Stimulated activated naive CD4-positive, alpha-beta T cell (primary cell): ENCODE measurements at places on chromosomes 1 and 21.

GRCh38 chr1:11661103-11661502 lies 2.9 kb upstream of the FBXO6 start:
- DNase-seq, result no peak

GRCh38 chr1:164058198-164058597 lies 500.8 kb upstream of the PBX1 start:
- no peak for DNase-seq

GRCh38 chr1:47693115-47693514 lies 255.3 kb downstream of the FOXD2 start:
- no peak for DNase-seq

DNA sequence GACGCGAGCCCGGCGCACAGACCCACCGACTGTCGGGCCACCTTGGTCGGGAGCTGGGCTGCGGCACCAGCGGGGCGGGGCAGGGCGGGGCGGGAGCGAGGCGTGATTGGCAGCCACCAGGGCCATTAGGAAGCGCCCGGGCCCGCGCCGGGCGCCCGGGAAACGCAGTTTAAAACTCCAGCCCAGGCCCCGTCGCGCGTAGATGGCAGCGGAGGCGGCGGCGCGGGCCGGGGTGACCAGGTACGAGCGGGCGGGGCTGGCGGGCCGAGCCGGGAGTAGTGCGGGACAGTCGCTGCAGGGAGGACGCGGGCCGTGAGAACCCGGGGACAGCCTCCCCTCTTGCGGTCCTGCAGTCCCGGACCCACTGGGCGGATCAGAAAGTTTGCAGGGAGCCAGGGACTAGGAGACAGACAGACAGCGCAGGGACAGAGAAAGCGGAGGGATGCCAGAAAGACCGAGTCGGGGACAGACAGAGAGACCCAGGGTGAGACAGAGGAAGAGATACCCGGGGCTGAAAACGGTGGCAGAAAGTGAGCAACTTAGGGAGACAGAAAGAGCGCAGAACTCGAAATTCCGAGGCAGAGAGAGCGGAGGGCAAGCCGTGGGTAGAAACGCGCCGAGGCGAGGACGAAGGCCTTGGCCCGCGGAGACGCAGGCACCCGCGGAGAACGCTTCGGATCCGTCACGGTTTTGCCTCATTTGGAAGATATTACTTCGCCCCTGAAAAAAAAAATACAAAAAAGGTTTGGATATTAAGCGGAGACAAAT lies at the start of gene DMBX1:
TSS of gene DMBX1 (plus strand) at position 199 of the 768 bp plus-strand sequence. CDS start 17,175 bp downstream, outside the sequence.
- DNase-seq, result no peak

- DNase-seq, result no peak
Measured at GRCh38 chr1:153827168-153827964, 52.2 kb downstream of the SLC27A3 start.

DNA sequence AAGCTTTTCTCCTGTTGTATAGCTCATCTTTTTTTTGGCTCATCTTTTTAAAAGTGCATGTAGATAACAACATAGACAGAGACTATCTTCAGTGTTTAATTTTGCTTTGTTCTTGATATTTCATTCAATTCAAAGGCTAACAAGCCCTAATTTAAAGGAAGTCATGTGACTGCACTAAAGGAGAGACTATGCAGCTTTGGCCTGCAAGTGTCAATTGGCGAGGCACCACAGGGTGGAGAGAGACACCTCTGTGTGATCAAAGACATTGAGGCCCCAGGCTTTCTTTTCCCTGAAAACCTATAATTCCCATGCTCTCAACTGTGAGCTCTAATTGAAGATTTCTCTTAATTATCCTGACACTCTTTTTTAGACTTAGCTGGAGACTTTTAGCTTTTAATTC lies 53.6 kb downstream of the CHODL start:
- no peak for DNase-seq

GRCh38 chr1:201468501-201468843 lies 516 bp downstream of the PHLDA3 start:
- DNase-seq, result no peak

- DNase-seq, result no peak
Measured at GRCh38 chr1:223747838-223748335, 35.5 kb downstream of the CAPN2 start.

GRCh38 chr21:43827015-43827611 lies 37.7 kb downstream of the RRP1 start:
- no peak for DNase-seq

DNA sequence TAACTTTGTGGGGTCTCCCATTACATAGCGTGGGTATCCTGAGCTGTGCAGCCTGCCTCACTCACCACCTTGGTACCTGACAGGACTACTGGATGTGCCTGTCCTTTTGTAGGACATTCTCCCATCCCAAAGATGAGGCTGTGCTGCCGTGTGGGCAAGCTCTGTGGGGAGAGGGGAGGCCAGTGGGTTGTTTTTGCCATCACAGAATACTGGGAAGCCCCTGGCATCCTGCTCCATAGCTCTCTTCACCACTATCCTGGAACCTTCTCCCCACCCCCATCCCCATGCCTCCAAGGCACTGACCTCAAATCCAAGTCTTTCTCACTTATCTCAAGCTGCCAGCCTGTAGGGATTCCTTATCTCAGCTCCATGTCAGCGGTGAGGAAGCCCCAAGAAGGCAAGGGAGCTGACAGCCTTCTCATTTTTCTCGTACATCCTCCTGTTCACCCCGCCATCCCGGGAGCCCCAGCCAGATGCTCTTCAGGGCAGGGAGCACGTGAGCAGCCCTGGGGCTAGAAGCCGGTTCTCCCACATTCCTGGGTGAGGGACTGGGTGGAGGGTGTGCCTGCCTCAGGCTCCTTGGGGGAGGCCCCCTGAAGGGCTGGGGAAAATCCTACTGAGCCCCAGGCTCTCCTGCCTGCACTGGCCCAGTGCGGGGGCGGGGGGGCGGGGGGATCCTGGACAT lies 2.4 kb upstream of the ELF3 start:
- DNase-seq, result no peak

DNA sequence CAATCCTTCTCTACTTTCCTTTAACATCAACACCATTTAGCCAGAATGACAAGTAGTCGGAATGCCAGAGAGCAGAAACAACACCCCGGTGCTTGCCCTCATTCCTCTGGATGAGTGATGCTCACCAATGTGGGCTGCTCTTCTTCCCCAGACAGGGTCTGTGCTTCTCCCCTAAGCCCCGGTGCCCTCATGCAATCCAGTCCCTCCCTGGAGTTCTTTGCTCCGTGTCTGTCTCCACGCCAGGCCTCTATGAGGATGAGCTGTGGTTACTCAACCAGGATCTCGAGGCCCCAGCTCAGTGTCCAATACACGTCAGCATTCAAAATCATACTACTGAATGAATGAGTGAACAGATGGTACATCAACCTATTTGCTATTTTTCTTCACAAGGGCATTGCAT lies 29.7 kb upstream of the PDE9A start:
- DNase-seq, result no peak

DNA sequence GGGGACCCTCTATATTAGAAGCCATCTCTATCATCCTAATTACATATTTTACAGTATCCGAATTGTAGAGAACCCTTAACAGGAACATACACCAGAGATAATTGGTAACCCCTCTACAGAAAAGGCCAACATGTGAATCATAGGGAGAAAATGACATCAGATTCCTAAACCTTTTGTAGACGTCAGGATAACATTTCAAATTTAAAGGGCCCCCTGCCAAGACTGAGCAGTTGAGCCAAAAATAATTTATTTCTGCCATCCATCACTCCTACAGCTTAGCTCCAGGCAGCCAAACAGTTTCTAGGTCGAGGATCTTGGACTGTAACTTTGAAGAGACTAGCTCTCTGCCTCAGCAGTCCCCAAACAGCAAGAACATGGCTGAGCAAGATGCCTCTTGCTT lies 21.2 kb downstream of the ZNF697 start:
- no peak for DNase-seq

DNA sequence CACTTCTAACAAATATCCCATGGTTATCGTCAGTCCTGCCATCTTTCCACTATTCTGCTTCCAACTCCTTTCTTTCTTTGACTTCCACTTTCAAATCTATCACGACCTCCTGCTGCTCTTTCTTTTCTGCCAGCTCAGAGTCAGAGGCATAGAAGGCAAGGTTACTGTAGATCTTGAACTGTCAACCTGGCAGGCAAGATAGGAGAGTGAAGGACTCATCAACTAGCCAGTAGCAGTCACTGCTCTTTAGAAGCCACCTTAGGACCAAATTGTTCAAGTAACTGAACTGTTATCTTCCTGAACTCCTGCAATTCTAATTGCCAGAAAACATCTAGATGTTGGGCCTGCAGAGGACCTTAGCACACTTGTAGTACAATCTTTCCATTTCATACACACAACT lies 13.1 kb upstream of the FCER1A start:
- DNase-seq, result no peak
